Stimulated activated CD4-positive, alpha-beta T cell treated with anti-CD3 and anti-CD28 coated beads, Interleukin-1b, Interleukin-23, amount 100 ng/mL, for 1 hour (primary cell): ENCODE measurements at places on chromosomes 2 and 18.

GRCh38 chr2:98280376-98281102, 65.7 kb upstream of the CNGA3 start:
- DNase-seq = no peak

GRCh38 chr18:35822413-35822812, 150.1 kb upstream of the RMP24 start:
- DNase-seq = no peak

DNA sequence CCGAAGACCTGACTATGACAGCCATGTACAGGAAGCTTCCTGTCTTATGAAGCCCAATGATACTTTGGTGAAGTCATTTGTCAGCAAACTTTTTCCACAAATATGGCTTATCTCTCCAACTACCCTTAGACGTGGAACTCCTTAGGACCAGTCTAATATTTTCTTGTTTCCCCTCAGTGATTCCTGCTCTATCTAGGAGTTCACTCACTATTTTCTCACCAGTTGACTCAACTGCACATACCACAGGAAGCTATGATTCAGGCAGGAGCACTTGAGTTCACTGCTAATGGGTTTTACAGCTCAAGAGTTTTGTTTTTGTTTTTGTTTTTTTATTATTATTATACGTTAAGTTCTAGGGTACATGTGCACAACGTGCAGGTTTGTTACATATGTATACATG, 109.3 kb downstream of the ANTXR1 start:
- DNase-seq = no peak

DNA sequence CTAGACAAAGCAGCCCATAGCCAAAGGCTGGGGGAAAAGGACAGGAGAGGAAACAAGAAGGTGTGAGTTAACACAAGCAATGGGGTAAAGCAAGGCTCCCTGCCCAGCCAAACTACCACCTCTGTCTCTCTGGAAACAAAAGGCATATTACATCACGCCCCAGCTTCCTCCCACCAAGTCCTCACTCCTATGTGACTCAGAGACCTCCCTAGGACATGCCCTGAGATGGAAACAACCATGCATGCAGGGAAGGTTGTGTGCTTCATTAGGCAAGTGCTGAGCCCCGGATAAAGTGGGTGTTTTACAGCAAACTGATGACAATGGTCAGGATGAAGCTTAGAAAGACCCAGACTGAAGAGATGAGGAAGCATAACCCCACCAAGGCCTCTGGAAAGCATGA, 9.0 kb upstream of the ATRAID start:
- DNase-seq = no peak

- no peak for DNase-seq
These were observed 138.1 kb downstream of the SETBP1 start for GRCh38 chr18:44818668-44819403.

DNA sequence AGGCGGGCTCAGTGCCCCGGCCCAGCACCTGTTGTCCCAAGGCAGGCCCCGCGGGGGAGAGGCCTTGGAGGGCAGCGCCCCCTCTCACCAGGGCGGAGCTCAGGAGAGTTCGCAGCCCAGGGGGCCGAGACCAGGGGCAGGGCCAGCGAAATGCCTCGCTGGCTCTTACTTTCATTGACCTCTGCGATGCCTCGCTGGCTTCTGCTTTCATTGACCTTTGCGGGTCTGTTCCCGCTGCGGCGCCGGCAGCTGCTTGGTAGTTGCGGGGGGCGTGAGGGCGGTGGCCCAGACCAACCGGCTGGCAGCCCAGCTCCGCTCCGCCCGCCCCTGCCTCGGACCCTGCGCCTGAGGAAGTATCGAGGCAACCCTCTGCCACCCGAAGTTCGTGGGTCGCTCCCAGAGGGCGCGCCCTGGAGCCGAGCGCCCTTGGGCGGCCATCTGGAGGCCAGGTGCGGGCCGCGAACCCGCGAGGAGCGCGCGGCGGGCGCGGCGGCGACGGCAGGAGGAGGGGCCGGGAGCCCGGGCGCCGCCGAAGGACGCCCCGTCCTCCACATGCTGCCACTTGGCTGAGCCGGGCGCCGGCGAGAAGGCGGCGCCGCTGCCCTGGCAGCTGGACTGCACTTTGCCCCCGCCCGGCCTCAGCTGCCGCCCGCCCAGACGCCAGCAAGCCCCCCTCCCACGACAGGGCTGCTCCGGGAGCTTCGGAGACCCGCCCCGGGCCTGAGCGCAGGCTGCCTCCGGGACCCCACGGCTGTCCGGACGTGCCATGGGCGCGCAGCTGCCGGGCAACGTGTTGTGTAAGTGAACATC, 118.0 kb upstream of the MSTN start:
- no peak for DNase-seq

DNA sequence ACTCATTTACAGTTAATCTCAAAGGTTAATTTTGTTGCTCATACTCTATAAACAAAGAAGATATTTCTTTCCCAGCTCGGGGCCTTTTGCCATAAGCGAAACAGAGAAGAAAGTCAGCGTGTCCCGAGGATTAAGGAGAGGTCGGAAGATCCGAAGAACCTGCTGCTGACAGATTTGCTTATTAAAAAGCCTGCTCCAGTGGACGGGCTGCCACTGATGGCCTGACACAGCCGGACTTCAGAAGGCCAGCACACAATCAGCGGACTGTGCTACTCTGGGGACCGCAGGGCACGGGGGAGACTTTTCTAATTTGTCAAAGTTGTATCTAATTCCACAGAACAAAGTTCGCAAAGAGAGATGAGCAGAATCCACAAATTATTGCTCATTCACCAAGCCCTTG, 315.4 kb downstream of the ETAA1 start:
- DNase-seq = no peak

DNA sequence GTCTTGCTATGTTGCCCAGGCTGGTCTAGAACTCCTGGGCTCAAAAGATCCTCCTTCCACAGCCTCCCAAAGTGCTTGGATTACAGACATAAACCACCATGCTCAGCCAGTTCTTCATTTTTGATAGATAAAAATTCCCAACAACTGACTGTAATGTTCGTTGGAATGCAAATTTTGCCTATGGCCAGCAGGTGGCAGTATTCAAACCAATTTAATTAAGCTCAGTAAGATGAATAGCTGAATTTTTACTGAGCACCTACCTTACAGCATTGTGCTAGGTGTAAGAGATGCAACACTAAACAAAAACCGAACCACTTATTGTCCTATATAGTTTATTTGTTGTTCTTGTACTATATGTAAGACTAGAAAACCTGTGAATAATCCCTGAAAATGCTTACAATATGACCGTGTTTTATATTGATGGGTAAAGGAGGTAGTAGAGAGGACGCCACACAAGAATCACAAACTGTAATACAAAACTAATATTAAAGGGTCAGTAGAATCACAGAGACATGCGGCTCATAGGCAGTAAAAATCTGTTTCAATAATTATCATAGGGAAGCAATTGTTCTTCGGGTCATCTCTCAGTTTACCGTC, 8.2 kb upstream of the TMEM182 start:
- no peak for DNase-seq

- no peak for DNase-seq
These were observed 37.0 kb downstream of the LIMS1 start for GRCh38 chr2:108571286-108571685.

DNA sequence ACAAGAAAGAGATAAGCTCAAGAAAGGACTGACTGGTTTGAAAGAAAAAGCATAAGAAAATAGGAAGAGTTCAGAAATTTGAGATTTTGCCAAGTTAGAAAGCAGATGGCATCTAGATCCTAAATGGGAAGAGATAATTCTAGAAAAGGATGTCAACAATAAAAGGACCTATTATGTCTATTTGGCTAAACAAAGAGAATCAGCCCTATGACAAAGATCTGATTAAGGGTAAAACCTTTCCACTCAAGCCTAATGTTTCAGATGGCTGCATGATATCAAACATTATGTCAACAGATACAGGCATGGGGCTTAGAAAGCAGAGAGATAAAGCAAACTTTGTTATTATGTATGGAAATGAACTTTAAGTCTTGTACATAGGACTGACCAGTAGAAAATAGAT, 465.0 kb upstream of the TRIB2 start:
- no peak for DNase-seq

DNA sequence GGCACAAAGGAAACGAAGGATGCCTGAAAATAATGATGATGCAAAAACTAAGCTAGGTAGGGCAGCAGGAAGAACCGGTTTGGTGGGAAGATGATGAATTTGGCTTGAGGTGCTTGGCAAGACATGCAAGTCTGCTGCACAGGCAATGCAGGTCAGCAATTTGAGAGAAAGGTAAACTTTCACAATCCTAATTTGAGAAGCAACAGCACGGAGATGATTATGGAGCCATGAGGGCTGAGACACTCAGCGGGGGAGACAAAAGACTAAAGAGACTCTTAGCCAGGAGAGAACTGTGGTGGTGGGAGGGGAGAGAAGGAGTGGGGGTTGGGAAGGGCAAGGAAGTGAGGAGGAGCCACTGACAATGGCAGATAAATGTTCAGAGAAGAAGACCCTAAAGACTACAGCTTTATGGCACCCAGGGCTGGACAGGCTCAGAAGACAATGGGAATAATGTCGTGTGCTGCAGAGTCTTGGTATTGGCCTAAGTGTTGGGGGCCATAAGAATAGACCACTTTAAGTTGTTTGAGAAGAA, 19.4 kb upstream of the RNF149 start:
- DNase-seq = no peak

DNA sequence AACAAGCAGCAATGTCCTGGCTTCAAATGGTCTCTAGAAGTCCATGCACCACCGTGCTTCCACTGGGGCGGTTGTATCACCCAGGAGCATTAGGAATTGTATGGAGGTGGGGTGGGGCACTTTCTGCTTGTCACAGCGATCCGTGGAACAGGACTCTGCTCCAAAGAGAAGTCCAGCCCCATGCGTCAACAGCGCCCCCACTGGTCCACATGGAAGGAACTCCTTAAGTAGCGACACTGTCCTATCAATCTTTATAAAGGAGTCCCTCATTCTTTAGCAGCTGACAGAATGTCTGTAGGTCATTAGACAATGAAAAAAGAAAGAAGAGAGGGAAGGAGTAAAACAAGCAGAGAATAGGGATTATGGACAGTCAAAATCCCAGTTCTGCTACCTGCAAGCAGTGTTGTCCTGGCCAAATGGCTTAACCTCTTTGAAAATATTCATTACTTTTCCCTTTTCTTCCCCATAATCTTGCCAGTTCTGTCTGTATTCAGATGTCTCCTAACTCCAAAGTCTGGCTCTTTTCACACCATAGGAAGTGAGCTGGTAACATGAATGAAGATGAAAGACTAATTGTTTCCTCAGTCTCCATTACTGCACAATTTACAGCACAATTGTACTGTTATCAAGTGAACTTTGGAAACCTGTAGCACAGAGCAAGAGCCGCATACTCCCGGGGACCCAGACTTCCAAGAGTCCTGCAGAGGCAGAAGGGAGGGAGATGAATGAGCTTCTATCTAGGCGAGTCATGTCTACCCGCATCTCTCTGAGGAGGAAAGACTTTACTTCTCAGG, 9.9 kb downstream of the NFE2L2 start:
- DNase-seq = no peak

GRCh38 chr18:10713409-10713808, 187.6 kb downstream of the NAPG start:
- DNase-seq = no peak

DNA sequence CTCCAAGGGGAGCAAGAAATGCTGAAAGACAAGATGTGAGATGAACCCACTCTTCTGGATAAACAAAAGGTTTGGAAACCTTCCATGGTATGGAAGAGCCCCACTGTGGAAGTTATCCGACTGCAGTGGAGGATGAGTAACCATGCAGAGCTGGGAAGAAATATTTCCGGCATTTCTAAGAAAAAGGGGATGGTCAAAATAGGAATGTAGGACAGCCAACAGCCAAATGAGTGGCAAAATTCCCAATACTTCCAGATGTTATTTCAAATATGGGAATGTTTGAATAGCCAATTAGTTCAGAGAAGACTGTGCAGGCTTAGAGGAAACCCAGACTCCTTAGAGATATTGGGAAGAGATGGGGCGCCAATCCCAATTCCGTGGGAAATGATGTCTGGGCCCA, 246.8 kb downstream of the RAD51AP2 start:
- no peak for DNase-seq

- DNase-seq = no peak
These were observed 236.6 kb downstream of the PTGR3 start for GRCh38 chr18:74972354-74972753.

GRCh38 chr2:1020206-1020605, 69.6 kb downstream of the SNTG2 start:
- no peak for DNase-seq

- no peak for DNase-seq
These were observed 580.5 kb upstream of the NRXN1 start for GRCh38 chr2:51612387-51612786.

DNA sequence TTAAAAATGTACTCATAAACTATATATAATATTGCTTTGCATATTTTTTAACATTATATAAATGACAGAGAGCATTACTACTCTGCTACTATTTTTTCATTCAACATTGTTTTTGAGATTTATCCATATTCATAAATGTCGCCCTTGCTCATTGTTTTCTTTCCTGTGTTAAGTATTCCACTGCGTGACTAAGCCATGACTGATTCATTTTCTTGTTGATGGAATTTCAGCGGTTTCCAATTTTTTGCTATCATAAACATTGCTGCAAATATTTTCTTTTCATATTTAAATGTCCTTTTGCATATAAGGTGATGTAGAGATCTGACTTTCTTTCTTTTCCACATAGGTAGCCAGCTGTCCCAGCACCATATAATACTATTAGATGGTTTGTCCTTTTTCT, 57.6 kb downstream of the SFXN5 start:
- DNase-seq = no peak

GRCh38 chr2:47016172-47016913, 100.7 kb upstream of the MCFD2 start:
- DNase-seq = no peak

DNA sequence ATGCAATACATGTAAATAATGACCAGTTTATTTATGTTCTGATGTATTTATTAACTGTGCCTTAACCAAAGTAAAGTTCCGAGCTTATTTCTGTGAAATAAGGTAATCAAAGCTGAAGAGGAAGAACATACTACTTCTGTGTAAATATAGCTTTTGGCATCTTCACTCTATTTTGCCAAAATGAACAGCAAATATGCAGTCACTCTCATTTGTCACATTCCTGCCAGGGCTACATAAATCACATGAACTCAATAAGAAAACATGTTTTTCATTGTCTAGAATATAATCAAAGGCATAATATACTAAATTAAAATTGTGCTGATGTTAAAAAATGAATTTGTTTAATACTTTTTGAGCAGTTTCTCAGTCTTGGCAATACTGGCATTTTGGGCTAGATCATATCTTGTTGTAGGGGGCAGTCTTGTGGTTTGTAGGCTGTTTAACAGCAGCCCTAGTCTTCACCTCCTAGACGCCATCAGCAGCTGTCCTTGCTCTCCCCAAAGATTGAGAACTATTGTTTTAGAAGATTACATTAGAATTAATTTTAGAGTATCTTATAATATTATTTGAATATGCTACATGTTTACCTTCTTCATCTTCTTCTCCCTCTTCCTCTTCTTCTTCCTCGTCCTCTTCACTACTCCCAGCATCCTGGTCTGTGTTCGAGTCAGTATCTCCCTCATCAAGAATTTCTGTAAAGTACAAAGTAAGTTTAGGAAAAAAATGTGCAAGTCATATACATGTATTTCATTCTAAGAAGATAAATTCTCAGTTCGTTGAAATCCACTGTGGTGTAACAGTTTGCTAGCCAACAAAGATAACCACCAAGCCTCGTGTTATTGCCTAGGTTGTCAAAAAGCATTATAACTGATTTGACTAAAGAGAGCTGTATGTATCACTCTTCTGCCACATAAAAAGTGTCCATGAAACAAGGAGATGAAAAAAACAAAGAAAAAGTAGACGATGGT, 41.5 kb downstream of the CWC22 start:
- no peak for DNase-seq

- DNase-seq = no peak
These were observed 53.1 kb downstream of the OLA1 start for GRCh38 chr2:174195253-174195652.

- DNase-seq = no peak
These were observed 1.8 kb downstream of the RTKN start for GRCh38 chr2:74439803-74440377.

- DNase-seq = no peak
These were observed 219.4 kb downstream of the HNMT start for GRCh38 chr2:138183705-138184104.
